ENCODE measurements at places on chromosomes 4 and X.
A peak's percentile ranks its signal among the peaks of the same experiment; 100 is the strongest.

DNA sequence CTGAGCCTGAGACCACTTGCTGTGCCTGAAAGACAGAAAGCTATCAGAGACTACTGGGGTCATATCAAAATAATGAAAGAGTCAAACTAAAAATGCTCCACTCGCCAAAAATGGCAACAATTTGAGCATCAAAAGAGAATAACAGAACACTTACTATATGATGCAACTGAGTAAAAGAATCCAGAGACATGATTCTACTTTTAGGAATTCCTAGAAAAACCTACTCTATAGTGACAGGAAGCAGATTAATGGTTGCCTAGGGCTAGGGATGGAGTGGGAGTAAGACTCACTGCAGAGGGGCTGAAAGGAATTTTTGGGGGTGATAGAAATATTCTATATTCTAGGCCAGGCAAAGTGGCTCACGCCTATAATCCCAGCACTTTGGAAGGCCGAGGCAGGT is 29.4 kb upstream of the SLAIN2 start:
- no peak for DNase-seq

GRCh38 chrX:120564925-120565324 is 4.2 kb upstream of the CUL4B start:
- DNase-seq = no peak

DNA sequence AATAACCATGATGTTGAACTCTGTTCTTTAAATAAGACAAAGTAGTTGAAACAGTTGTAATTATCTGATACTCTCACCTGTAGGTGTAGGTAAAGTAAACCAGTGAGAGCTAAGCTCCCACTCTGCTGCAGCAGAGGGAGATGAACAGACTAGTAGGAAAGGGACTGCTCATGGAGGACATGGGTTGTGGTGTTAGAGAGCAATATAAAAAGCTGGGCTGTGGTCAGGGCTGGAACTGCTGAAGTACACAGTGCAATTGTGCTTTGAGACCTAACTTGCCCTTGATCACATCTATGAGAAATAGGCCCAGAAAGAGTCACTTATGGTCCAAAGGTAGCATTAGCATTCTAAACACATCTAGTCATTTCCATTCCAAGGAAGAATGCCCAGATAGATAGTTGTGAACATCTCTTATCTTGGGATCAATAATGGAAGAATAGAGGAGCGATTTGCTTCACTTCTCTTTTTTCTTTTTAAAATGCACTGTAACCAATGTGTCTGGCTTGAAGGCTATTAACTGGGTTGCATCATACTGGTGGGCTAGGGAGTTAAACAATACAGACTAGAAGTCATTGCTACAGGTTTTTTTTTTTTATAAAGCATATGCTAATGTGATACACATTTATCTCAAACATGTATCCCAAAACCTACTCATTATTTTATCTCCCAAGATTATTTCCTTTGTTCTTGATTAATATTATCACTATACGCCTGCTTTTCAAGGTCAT is 251.3 kb upstream of the CENPE start:
- DNase-seq = no peak

GRCh38 chr4:107863850-107864371 is 39.2 kb downstream of the SGMS2 start:
- peak; percentile 63 for DNase-seq

DNA sequence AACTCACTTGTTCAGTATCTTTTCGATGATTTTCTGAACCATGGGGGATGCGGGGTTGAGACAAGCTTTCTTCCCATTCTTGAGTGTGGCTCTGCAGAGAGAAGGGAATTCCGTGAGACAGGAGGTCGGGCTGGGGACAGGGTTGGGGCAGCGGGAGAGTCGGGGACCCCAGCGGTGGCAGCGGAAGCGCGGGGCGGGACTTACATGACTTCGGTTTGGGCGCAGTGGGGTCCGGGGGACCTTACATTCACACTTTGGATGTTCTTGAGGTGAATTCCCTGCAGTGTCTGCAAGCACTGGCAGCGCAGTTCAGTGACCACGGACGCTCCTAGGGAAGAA is 434 bp downstream of the CXCL3 start:
- no peak for DNase-seq

- no peak for DNase-seq
Observed at GRCh38 chr4:46442963-46443362, 53.0 kb upstream of the GABRA2 start.

GRCh38 chr4:105588252-105588651 is 35.8 kb downstream of the ARHGEF38 start:
- DNase-seq = no peak

DNA sequence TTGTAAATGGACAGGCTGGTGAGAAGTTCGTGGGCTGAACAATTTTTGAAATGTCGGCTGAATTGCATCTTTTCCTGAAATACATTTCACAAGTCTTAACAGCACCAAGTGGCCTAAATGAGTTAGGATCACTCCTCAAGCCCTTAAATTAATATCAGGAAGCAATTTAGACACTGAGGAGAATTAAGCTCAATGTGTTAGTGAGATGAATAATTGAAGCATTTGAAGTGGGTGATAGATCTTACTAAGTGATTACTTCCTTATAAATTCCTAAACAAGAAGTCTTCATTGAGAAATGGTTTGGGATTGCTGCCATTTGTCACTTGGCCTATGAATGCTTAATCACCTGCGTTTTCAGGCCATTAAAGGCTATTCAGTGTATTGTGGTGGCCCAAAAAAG is 116.8 kb downstream of the NAA11 start:
- DNase-seq = no peak

- no peak for DNase-seq
Observed at GRCh38 chrX:97326456-97326855, 442.7 kb downstream of the RPA4 start.

GRCh38 chr4:37452952-37453280 is 208.4 kb downstream of the NWD2 start:
- DNase-seq = no peak

GRCh38 chr4:146514651-146515357 is 6.9 kb downstream of the SLC10A7 start:
- DNase-seq = no peak

DNA sequence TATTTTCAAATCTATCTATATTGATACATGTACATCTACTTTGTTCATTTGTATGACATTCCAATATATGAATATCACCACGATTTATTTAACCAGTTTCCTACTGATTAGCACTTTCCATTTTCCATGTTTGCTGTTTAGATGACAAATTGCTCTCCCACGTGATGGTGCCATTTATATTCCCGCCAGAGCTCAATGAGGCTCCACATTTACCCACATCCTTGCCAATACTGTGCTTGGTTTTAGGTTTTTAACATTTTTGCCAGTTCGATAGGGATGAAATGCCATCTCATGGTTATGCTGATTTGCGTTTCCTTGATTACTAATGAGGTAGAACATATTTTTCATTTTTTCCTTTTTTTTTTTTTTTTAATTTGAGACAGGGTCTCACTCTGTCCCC is 86.7 kb upstream of the TRIM2 start:
- no peak for DNase-seq

DNA sequence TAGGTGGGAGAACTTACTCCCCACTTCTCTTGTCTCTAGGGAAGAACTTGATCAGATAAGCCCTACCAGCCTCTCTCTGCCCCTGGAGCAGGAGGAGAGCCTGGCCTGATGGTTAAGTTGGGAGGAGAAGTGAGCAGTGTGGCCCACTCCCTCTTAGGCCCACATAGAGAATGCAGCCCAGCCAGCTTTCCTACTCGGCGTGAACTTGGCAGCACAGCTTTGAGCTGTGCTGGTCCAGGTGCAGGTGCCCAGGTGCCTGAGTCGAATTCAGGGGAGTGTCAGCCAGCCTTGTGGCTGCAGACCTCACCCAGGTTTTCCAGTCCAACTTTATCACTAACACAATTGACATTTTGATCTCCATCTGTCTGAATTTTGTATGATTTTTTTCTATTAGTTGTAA is 77.6 kb upstream of the PAQR3 start:
- no peak for DNase-seq

DNA sequence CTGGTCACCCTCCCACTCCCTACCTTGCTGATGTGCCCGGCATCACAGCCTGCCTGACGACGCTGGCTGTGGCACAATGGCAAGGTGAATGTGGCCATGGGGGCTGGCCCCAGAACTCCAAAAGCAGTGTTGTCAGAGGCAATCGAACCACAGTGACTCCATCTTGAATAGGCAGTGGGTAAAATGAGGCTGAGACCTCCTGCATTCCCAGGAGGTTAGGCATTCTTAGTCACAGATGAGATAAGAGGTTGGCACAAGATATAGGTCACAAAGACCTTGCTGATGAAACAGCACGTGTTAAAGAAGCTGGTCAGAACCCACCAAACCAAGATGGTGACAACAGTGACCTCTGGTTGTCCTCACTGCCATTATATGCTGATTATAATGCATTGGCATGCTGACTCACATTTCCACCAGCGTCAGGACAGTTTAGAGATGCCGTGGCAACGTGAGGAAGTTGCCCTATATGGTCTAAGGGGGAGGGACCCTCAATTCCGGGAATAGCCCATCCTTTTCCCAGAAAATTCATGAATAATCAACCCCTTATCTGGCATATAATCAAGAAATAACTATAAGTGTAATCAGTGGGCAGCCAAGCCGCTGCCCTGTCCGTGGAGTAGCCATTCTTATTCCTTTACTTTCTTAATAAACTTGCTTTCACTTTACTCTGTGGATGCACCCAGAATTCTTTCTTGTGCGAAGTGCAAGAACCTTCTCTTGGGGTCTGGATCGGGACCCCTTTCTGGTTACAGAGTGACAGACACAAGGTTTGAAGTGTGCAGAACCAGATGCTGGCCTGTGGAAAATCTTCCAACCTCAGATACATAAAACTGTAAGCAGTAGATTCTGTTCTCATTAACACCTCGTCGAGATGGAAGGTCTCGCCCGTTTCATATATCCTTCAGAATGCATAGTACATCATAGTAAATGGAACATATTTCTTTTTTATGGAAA is 26.8 kb upstream of the CLDN24 start:
- DNase-seq = no peak

DNA sequence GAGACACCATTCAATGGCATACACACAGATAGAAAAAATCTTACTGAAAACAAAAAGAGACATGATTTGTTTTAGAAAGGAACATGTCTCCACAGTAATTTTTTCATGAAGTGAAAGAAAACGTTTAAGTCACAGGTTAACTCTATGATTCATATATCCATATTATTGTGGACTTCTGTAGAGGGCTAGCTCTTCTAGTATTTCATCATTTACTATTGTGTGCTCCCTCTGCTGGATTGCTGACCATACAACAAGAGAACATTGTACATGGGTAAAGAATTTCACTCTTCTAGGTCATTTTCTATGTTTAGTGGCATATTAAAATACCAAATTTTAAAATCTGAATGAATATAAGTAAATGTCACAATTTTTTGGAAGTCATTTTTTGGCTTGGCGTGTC is 91.8 kb upstream of the POU3F4 start:
- DNase-seq = no peak

- DNase-seq = no peak
Observed at GRCh38 chrX:17913801-17914200, 52.7 kb upstream of the RAI2 start.

All from left ventricle myocardium superior (tissue), 1 donor.